ENCODE measurements at places on chromosomes 6 and 20. TPM values are rescaled to one million over a fixed set of nuclear protein-coding genes. Genes with fewer than 3 reads are reported as not detected.
A peak's percentile ranks its signal among the peaks of the same experiment; 100 is the strongest.

DNA sequence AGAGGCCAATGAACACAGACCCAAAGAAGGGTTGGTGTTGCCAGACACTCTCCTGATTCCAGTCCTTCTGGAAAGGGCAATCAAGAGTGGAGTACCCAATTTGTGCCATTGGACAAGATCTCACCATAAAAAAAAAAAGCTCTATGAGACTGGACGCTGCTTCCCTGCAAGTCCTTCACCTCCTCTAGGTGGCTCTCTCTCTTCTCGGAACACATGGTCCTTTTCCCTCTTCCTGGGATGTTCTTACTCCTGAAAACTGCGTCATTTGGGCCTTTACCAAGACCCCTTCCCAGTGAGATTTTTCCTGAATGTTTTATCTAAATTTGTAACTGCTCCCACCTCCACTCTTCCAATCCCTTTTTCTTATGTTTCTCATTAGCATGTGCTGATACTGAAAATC, 280.8 kb downstream of the FOXA2 start:
- peak; percentile 54 for DNase-seq

DNA sequence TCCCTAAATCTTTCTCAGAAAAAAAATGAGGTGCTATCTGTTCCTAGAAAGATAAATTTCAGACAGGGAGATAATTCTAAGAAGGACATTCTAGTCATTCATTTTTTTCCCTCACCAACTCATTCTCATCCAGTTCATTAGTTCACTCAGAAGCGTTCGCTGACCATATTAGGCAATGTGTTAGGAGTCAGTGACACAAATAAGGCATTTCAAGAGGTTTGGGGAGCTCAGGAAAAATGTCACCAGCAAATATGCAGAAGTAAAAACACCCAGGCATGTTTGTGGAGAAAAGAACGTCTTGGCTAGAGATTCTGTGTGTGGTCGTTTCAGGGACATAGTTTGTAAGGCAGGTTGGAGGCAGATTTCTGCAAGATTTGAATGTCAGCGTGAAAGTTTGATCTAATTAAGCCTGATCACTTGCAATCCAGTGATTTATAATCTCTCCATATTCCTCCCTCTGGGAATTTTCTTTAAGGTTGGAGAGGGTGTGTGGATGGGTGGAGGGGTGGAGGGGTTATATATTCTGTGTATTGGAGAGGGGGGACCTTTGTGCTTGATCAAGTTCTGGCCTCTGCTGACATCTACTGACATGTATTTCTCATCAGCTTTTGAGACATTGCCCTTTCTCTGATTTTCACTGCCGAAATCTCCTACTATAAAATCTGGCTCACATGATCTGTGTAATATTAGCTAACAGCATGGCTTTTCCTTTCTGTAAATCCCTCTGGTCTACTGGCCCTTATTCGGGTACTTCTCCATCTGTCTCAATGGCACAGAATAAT, 3.6 kb downstream of the MYCT1 start:
- DNase-seq = peak; percentile 55

The ALDH8A1 gene
- not detected for total RNA-seq

The SEMG1 gene
- total RNA-seq = 0.46 TPM
